ENCODE measurements at places on chromosomes 2 and 18. TPM values are rescaled to one million over a fixed set of nuclear protein-coding genes. Genes with fewer than 3 reads are reported as not detected.

- DNase-seq, result no peak
Measured at GRCh38 chr18:6979954-6980353, 137.6 kb downstream of the LAMA1 start.

The SERPINB3 gene
- not detected for polyA plus RNA-seq

The GTF2A1L gene
- polyA plus RNA-seq, result not detected

- DNase-seq, result no peak
Measured at GRCh38 chr18:25630682-25631081, 278.7 kb upstream of the ZNF521 start.

GRCh38 chr2:105580216-105580615 lies 164.5 kb upstream of the NCK2 start:
- DNase-seq, result no peak

GRCh38 chr2:842151-842803 lies 108.4 kb upstream of the SNTG2 start:
- no peak for DNase-seq

The CNGA3 gene
- not detected for polyA plus RNA-seq

DNA sequence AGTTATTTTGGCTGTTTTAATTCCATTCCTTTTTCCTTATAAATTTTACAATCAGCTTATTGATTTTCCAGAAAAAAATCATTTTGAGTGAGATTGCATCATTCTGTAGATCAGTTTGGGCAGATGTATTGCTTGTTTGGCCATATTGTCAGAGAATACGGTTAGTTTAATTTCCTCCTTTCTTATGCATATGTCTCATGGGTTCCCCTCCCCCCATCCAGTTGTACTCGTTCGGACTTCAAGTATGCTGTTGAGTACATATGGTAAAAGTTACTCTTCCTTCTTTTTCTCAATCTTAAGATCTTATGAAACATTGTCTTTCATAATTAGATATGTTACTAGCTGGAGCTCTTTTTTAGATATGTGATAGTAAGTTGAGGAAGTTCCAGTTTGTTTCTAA lies 131.2 kb upstream of the TTC27 start:
- no peak for DNase-seq

DNA sequence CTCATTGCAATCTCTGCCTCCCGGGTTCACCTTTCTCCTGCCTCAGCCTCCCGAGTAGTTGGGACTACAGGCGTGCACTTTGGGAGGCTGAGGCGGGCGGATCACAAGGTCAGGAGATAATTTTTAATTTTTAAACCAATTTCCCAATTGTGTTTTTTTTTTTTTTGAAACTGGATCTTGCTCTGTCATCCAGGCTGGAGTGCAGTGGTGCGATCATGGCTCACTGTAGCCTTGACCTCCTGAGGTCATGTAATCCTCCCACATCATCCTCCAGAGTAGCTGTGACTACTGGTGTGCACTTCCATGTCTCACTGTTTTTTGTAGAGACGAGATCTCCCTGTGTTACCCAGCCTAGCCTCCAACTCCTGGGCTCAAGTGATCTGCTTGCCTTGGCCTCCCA lies 49.3 kb downstream of the GLS start:
- DNase-seq, result no peak

DNA sequence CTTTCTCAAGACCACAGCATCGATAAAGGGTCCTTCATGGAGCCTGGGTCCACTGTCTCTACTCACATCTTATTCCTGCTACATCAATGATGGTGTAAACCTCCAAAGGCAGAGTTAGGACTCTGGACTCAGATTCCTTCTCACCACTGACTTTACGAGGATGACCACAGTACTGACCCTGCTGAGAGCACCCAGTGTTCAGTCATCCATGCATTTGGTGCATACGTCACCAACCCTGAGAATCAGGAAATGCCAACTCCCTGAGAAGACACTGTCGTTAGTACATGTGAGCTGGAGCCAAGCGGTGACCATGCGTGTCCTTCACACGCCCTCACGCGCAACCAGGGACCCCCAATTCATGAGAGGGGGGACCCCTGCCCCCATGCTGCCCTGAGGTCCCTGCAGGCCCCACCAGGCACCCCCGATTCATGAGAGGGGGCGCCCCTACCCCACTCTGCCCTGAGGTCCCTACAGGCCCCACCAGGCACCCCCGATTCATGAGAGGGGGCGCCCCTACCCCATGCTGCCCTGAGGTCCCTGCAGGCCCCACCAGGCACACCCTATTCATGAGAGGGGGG lies 178.4 kb upstream of the TPO start:
- no peak for DNase-seq

DNA sequence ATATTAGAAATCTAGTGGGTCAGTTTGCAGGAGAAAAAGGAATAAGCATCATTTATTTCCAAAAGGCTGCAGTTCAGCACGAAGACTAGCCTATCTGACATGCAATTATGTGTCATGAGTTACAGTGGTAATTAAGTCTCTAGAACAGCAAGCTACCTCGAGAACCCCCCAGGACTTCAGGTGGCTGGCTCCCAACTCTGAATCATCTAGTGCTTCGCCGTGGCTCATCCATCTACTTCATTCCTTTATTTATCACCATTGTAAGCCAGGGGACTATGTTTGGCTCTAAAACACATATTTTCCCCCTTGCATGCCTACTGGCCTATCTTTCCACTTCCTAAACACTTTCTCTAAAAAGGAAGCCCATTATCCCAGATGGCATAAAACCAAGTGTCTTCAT lies 121.6 kb downstream of the TXNL1 start:
- DNase-seq, result no peak

DNA sequence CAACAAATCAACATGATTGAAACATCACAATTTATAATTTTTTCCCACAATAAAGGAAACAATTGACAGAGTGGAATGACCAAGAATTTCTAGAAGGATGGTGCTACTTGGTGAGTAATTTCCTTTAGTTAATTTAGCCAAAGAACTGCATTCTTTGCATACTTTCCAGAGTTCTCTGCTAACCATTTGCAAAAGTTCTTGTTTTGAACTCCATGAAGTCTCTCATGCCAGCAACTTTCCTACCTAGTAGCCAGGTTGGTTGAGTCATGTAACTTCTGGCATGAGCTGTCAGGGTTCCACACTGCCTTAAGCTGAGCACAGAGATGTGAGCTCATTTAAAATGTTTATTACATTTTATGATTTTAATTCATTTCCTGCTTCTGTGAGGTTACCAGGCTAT lies 539.6 kb downstream of the PID1 start:
- DNase-seq, result no peak

GRCh38 chr2:238203973-238204683 lies 633 bp upstream of the ILKAP start:
- no peak for DNase-seq

DNA sequence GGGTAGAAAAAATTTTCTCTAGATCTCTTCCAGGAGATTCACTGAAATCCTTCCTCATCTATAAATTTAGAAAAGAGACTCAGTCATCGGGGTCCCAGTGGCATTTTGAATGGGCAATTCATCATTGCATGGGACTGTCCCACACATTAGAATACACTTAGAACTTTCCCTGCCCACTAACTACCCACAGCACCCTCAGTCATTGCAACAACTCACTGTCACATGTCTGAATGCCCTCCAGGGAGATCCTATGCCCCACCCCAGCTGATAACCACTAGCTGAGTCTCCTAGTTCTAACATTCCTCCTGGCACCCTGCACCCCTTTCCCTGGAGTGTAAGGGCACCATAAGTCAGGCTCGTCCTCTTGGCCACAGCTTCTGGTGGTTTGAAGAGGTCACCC lies 89.6 kb downstream of the INSIG2 start:
- DNase-seq, result no peak

GRCh38 chr2:19435815-19436214 lies 77.4 kb upstream of the OSR1 start:
- DNase-seq, result no peak

- no peak for DNase-seq
Measured at GRCh38 chr2:10079870-10080535, at the start of gene CYS1. Gene CYS1 (minus strand): TSS chr2:10080411. CDS start chr2:10080223, 188 bp downstream.

DNA sequence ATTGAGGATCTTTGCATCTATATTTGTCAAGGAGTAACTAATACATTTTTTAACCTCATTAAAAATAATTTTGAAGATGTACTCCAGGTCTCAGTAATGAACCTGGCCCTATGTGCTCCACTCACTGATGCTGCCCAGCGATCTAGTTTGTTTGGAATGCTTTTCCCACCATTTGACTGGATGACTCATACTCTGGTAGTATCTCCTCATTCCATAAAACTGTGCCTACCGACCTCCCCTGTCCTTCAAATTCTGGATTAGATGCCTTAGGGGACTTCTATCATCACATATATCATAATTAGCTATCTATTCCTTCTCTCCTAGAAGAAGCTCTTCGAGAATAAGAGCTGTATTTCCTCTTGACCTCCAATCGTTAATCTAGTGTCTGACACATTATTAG lies 83.8 kb downstream of the FAM117B start:
- DNase-seq, result no peak

GRCh38 chr2:133363884-133364283 lies 204.4 kb downstream of the NCKAP5 start:
- DNase-seq, result no peak

- DNase-seq, result no peak
Measured at GRCh38 chr2:206721256-206721920, 3.2 kb upstream of the DYTN start.

- DNase-seq, result no peak
Measured at GRCh38 chr2:217664761-217665160, 338.0 kb downstream of the TNS1 start.

- DNase-seq, result no peak
Measured at GRCh38 chr2:226074391-226074790, 674.9 kb downstream of the NYAP2 start.

DNA sequence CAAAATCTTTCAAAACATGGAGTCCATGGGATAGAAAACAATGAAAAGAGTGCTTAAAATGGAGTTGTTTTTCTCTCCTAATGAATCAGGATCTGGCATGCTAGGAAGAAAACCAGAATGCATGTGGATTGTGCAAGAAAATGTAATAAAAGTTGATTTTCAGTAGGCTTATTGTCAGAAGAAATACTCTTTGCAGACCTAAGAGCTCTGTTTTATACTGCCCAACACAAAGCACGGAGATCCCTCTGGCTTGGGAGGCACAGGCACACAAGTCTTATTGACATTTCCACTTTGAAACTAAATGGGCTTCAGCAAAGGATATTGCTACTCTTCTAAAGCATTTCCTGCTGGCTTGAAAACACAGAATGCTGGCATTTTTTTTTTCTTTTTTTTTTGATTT lies 15.5 kb upstream of the DAPL1 start:
- DNase-seq, result no peak

The SP140L gene
- polyA plus RNA-seq, result 24.1 TPM

- DNase-seq, result no peak
Measured at GRCh38 chr2:108535357-108535631, 1.0 kb downstream of the LIMS1 start.

GRCh38 chr18:10029711-10030110 lies 115.9 kb downstream of the VAPA start:
- no peak for DNase-seq

- no peak for DNase-seq
Measured at GRCh38 chr18:62354151-62354550, 29.0 kb downstream of the TNFRSF11A start.

The ERICH2 gene
- polyA plus RNA-seq, result not detected

The MFSD2B gene
- not detected for polyA plus RNA-seq

GRCh38 chr2:96916156-96916630 lies 46.3 kb upstream of the SEMA4C start:
- DNase-seq, result no peak

The KCNF1 gene
- polyA plus RNA-seq, result not detected

- no peak for DNase-seq
Measured at GRCh38 chr2:3169106-3169870, 208.3 kb downstream of the EIPR1 start.

The AQP12A gene
- polyA plus RNA-seq, result not detected

DNA sequence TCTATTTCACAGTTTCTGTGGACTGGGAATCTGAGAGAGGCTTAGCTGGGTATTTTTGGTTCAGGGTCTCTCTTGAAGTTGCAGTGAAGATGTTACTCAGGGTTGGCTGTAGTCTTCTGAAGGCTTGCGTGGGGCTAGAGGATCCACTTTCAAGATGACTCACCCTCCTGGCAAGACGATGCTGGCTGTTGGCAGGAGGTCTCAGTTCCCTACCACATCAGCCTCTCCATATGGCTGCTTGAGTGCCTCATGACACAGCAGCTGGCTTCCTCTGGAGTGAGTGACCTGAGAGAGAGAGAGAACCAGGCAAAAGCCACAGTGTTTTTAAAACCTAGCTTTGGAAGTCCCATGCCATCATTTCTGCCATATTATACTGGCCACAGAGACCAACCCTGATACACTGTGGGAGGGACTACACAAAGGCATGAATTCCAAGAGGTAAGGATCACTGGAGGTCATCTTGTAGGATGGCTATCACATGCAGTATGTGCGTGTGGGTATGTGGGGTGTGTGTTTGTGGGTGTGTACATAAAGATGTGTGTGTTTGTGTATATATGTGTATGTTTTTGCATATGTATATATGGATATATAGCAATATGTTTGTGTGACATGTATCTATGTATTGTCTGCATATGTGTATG lies 25.1 kb downstream of the DNPEP start:
- DNase-seq, result no peak

The LCT gene
- not detected for polyA plus RNA-seq

The PMAIP1 gene
- polyA plus RNA-seq, result 6.7 TPM

All from CD4-positive, alpha-beta memory T cell (primary cell).